Occipital lobe (tissue), 3 donors: ENCODE measurements at places on chromosomes 5 and 9.

DNA sequence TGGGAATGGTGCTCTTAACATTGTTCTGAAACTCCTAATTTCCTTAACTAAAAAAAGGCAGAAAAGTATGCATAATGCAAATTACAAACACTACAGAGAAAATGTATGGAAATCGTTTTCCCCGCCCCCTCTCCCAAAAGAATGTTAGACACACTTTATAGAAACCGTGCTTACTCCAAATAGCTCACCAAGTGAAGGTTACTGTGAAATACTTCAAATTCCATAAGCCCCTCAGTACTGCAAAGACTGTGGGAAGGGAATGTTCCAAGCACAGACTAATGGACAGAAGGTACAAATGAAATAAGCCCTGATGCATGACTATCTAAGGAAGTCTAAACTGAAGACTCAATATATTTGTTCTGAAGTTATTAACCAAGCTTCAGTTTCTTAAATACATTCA is 12.5 kb downstream of the MAPKAP1 start:
- DNase-seq: no peak

- DNase-seq: no peak
These were observed 11.1 kb downstream of the PTTG1 start for GRCh38 chr5:160432787-160433186.

DNA sequence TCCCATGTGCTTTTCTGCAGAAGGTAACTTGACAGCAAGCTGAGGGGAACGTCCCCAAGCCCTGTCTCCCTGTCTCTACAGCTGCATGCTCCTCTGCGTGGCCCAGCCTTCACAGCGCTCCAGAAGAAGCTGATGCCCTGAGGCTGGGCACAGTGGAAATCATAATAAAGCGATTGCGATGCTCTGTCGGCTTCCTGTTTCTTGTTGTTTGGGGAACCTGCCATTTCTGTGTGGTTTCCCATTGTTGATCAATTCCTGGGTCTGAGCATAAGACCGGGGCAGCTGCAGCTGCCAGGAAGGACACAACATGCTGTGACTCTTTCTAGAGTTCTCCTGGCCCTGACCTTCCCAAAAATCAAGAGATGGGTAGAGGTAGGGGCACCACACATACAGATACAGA is 7.2 kb upstream of the DNAJB5 start:
- DNase-seq: no peak

DNA sequence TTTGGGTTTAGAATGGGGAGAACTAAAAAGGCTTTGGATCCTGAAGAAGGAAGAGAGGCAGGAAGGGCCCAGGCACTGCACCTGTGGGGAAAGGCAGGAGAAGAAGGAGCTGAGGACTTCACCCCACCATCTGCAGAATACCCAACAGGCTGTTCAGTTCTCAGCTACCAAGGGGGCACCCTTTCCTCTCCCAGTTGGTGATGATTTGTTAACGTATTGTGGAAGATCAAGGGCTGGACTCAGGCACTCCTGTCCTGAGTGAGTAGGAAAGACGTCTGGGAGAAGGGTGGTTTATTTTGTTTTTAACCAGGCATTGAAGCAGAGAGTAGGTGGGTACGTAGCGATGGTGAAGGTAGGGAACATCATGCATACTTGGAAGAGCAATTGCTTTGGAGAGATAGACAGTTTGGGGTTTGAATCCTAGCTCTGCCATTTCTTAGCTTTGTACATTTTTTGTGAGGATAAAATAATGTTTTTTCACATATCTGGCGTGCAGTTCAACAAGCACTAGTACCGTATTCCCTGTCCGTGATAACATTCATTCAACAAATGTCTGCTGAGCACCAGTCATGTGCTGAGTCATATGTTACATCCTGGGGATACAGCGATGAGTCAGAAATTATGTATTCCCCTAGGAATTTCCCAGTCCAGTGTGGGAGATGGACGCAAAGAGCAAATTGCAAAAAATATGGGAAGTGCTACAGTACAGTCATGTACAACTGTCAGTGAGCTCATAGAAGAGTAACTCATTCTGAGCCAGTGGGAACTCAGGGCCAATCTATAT is 2.1 kb downstream of the MSANTD3 start:
- DNase-seq: peak; percentile 57

- DNase-seq: no peak
These were observed 218.1 kb upstream of the NREP start for GRCh38 chr5:111975133-111975532.

DNA sequence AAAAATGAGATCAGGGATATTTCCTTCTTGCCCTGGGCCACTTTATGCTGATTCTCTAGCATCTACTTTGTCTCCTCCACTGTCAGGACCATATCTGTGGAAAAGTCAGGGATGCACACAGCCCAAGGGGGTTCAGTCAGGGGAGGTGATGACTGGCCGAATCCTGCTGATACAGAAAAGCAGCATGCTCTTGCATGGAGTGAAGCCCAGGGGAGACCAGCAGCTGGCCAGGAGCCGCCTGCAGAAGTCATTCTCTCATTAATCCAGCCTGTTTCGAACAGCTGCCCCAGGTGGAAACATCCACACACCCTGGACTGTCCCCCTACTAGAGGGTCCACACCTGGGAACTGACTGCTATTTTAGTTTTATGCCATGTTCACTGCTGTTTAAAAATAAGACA is 177.1 kb downstream of the ATP10B start:
- no peak for DNase-seq

DNA sequence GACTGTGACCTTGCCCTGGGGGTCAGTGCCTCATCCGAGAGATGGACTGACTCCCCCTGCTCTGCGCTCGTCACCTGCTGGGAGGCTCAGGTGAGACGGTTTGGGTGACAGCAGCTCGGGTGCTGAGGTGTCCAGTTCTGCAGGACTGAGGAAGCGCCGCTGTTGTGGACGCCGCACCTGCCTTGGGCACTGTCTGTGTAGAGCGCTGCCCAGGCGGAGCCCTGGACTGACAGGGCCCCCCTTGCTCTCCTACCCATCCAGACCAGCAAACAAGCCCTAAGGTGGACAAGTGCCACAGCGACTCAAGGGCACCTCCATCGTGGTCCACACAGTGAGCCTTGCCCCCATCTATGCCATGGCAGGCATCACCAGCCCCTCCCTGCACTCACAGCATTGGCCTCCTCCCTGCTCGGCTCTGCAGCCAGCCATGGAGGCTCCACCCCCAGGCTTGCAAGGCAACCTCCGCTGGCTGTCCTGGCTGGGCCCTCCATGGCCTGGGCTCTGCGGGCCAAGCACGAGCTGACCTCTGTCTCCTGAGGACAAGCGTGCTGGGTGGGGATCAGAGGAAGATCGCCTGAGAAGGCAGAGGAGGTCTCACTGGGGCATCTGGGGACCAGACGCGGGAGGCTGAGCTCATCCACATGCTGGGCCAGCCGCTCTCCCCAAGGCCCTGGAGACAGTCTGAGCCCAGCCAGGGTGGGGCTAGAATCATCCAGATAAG is 87.1 kb upstream of the COL5A1 start:
- no peak for DNase-seq
